ENCODE measurements at places on chromosomes 2 and 18.

DNA sequence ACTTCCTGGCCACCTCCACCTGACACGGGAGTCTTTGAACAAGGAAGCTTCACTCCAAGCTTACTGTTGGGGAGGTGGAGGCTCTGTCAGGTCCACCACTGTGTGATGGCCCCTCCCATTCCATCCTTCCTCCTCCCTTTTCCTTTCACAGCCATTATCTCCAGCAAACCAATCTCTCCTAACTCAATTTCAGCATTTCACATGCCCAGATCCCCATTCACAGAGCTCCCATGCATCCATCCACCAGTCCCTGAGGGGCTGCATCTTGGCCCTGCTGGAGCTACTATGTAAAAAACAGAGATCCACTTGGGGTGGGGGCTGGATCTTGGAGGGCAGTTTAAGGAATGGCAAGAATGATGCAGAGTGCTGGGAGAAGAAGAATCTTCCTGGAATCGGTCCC lies 129.0 kb upstream of the COPS8 start:
- no peak for DNase-seq

DNA sequence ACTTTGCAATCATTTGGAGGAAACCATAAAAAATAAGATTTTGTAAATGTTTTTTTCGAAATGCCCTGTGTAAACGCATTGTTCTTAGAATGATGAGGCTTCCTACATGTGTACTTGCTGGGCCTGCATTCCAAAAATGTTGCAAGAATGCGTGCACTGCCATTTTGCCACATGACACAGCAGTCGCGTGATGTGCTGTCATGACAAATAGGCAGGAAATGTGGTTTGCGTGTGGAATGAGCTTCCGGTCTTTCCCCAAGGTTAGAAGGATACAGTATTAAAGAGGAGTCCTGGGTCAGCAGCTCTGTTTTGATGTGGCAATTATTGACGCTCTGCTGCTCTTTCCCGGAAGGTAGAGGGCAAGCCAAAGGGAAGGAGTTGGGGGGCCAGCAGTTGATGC lies 18.1 kb upstream of the SERPINB2 start:
- no peak for DNase-seq

DNA sequence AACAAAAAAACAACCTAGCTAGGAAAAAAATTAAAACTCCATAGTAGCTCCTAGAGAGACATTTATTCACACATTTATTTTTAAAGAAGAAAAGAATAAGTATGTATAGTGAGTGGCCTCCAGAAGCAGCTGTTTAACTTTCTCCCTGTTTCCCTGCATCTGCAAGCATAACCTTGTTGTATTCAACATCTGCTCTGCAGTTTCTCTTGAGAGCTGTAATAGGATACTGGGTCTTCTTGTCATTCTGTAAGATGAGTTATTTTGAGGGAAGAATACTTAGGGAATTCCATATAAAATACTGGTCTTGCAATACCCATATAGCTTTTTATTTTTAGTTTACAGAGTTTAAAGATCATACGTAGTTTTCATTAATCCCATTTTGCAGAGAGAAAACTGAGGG lies 246.6 kb downstream of the LRRTM1 start:
- no peak for DNase-seq

GRCh38 chr2:152755029-152755428 lies 36.6 kb downstream of the ARL6IP6 start:
- peak; percentile 46 for DNase-seq

DNA sequence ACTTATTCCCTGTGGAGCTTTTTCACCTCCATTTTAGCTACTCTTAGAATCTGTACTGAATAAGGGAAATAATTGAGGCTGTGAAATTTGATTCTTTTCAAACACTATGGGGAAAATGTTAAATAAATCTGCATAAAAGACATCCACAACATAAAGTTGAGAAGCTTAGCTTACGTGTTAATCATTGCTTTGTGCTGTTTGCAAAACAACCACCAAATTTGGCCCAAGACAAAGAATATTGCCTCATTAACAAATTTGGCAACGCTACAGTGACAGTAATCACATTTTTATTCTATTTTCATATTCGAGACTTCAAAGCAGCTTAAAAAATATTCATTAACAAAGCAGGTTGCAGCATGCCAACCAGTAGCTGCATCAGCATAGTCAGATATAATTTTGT lies 437.6 kb downstream of the DPP10 start:
- DNase-seq, result no peak

- DNase-seq, result no peak
Measured at GRCh38 chr2:86335865-86336674, 1.4 kb downstream of the REEP1 start.

GRCh38 chr2:9663008-9663879 lies 32.4 kb upstream of the YWHAQ start:
- DNase-seq, result no peak

DNA sequence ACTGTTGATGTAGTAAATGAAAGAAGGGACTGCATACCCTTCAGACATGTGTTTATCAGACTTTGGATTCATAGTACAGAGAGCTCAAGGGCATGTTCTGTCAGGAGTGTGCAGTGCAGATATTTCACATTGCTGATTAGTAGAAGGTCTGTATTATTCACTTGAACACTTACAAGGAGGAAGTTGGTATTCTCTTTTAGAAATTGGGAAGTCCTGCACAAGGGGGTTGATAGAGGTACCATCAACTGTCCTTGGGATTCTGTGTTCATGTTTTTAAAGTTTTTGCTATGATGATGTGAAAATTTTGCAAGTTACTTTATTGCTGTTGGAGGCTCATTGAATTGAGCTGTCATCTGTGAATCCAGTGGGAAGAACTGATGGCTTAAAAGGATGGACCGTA lies 6.7 kb downstream of the PSMD1 start:
- DNase-seq, result no peak

- DNase-seq, result no peak
Measured at GRCh38 chr18:24853076-24853475, 392.6 kb downstream of the HRH4 start.

DNA sequence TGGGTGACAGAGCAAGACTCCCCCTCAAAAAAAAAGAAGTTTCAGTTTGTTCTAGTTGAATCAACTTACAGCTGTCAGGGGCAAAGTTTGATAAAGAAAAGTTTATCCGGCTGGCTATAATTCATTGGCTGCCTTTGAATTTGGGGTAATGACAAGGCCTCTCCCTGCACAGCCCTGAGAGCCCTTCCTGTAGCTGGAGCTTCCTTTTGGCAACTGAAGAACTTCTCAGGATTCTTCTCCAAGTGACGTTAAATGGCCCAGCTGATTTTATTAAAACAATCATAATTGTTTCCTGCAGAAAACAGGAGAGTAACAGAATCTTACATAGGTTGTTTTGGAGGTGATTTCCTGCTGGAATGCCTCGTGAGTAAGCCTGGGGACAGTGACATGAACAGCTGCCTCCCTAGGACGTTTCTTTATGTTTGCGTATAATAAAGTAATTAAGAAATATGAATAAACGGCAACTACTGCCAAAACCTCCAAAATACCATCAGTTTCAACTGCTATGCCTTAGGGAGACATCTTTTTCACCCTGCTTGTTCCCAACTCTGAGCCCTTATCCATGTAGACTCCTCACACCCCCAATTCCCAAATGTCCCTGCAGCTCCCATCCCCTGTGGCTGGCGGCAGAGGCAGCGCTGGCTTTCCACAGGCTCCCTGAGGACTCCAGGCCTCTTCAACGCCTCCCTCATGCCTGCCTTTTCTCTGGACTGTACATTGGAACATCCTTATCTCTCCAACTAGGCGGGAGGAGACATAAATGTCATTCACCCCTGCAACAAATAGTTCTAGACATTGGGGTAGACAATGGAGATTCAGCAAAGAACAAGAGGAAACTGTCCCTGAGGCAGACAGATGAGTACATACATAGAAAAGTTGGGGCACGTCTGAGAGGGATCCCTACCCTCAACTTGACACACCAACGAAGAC lies 59.2 kb upstream of the FZD7 start:
- no peak for DNase-seq

DNA sequence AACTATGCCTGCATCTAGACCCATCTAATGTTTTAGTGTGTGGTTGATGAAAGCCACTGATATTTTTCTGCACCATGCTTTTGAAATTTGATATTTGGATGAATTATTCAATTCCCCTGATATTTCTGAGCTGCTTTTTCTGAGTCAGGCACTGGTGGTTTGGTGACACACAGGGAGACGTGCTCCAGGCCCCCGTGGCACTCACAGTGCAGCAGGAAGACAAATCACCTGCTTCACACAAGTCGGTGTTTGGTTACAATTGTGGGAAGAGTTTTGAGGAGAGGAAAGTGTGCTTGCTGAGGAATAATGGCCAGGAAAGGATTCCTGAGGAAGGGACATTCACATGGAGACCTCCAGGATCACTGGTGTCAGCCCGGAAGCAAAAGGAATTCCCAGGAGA lies 179.7 kb downstream of the ACKR3 start:
- DNase-seq, result no peak

DNA sequence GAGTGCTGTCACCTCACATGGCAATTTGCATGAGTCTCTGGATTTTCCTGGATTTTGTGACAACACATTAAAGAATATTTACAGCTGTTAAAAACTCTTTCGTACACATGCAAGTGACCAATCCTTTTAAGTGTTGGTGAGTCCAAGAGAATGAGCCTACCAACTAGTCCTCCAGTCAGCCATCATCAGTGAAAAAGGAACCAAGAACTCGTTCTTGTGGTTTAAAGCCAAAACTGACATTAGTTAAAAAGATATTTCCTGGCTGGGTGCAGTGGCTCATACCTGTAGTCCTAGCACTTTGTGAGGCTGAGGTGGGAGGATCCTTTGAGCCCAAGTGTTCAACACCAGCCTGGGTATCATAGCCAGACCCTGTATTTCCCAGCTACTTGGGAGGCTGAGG lies 215.4 kb upstream of the ITGA4 start:
- DNase-seq, result no peak

GRCh38 chr2:191352536-191352935 lies 107.3 kb downstream of the MYO1B start:
- DNase-seq, result no peak

- no peak for DNase-seq
Measured at GRCh38 chr2:113068249-113068648, 479 bp downstream of the IL1F10 start.

DNA sequence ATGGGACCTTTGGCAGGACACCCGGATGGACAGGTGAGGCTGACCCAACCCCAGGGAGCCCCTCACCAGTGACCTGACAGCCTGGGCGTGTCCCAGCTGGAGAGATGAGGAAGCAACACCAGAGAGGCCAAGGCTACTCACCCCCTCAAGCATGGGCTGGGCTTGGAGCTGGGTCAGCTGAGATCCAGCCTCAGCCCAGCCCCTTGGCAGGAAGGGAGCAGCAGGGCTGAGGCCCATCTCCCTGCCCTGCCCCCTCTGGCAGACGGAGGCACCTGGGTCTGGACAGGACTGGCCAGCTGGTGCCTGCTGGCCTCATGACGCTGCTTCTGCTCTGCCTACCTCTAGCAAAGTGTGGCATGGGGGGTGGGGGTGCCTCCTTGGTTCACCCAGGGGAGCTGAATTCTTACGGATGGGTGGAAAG lies 37.8 kb downstream of the HS6ST1 start:
- DNase-seq, result no peak

GRCh38 chr2:61802548-61802947 lies 51.3 kb downstream of the FAM161A start:
- no peak for DNase-seq

GRCh38 chr18:22314420-22314819 lies 103.3 kb downstream of the CTAGE1 start:
- DNase-seq, result no peak

GRCh38 chr18:36297417-36298125 lies at the start of gene FHOD3:
Gene FHOD3 (plus strand): TSS chr18:36297713. CDS start chr18:36297836, 123 bp downstream.
- peak; percentile 32 for DNase-seq

- peak; percentile 76 for DNase-seq
Measured at GRCh38 chr2:197216361-197216979, 94.1 kb downstream of the ANKRD44 start.

DNA sequence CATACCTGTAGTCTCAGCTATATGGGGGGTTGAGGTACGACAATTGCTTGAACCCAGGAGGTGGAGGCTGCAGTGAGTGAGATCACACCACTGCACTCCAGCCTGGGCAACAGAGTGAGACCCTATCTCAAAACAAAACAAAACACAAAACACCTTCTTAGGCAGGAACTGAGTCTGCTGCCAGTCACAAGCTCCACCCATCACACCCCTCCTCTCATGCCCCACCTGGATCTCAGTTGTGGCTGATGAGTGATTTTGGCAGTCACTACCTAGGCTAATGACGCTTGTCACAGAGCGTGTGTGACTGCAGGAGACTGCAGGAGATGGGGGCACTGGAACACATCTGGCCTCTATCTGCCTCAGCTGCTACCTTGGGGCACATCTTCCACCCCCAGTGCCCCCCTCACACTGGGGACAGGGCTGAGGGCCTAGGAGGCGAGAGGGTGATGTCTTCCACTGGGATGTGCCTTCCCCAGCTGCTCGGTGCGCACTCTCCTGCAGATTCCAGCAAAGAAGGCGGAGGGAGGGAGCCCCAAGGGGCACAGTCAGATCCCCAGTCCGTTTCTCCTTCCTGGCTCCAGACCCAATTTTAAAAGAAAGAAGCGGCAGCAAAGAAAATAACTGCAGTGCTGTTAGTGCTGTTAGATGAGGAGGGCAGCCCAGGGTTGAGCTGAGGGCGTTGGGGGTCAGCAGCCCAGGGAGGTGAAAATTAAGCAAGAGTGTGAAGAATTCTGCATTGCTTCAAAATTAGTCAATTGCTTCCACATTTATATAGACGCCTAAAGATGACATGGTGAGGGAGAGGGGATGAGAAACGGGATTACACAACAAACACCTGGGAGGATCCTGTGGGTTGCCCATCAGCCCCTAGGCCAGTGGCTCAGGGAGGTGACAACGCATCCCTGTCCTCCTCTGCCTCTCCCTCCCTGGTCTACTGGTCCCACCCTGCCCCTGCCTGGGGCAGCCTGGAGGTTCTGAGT lies 143.6 kb upstream of the HAAO start:
- no peak for DNase-seq

DNA sequence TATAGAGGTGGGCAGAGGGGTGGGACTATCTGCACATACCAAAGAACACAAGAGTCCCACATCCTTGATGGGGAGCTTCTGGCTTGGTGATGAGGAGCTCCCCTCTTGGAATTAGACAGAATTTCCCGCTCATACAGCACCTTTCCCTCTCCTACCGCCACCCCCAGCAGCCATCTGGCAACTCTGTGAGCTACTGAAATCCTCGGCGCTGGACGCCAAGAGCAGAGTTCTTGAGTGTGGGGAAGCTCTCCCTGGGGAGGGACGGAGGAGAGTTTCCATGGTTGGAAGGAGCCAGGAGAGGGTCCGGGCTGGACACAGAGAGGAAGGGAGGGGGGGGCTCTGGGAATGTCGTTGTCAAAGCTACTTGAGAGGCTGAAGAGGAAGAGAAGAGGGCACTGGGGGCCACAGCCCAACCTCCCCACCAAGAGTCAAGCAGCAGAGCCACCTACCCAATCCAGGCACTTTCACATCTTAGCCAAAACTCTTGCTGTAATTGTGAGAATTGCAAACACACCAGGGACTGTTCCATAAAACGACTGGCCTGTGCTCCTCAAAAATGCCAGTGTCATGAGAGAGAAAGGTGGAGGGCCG lies 89.4 kb upstream of the MCFD2 start:
- no peak for DNase-seq

- peak; percentile 71 for DNase-seq
Measured at GRCh38 chr2:230582851-230583283, 129.8 kb upstream of the CAB39 start.

GRCh38 chr2:212314680-212315079 lies 223.9 kb downstream of the ERBB4 start:
- no peak for DNase-seq

GRCh38 chr18:48002933-48003365 lies 72.5 kb upstream of the SMAD2 start:
- DNase-seq, result no peak

GRCh38 chr2:205967391-205968075 lies 118.4 kb downstream of the INO80D start:
- no peak for DNase-seq

GRCh38 chr2:236236559-236237452 lies 27.4 kb downstream of the ASB18 start:
- no peak for DNase-seq

- no peak for DNase-seq
Measured at GRCh38 chr2:105836840-105837692, 92.4 kb downstream of the NCK2 start.

Measured in B cell (primary cell).